Ovary (tissue), 10 donors: ENCODE measurements at places on chromosomes 6 and 20. TPM values are rescaled to one million over a fixed set of nuclear protein-coding genes. Genes with fewer than 3 reads are reported as not detected.

EBF4 gene
- total RNA-seq = 36.2 TPM

ALDH8A1 gene
- 0.87 TPM for total RNA-seq

ITPA gene
- 46.1 TPM for total RNA-seq

SLCO4A1 gene
- total RNA-seq = 10.9 TPM

PSMB9 gene
- total RNA-seq = 20.4 TPM

CST3 gene
- total RNA-seq = 317 TPM

KCNQ5 gene
- total RNA-seq = 0.63 TPM

MUC21 gene
- not detected for total RNA-seq

DNA sequence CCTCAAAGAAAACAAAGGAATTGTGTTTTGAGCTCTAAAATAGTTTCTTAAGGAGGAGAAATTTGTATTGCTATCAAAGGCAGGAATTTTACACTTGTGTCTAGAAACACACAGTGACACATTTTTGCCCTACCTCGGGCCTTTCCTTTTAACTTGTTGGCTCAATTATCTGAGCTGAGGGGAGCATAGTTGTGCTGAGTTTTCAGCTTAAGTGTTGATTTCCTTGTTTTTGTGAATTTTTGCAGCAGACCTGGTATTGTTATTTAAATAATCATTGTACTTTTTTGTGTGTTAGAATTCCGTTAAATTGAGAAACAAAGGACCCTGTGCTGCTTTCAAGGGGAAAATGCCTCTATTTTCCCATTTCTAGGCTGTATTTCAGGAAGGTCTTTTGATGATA, 249.7 kb downstream of the CD83 start:
- H3K27me3 ChIP-seq = no peaks in the 10 kb centered on the region
- H3K36me3 ChIP-seq = no peaks in the 10 kb centered on the region
- no peaks in the 10 kb centered on the region for H3K4me1 ChIP-seq
- H3K4me3 ChIP-seq = no peak overlapping the region
- H3K27ac ChIP-seq = no peak overlapping the region

DNA sequence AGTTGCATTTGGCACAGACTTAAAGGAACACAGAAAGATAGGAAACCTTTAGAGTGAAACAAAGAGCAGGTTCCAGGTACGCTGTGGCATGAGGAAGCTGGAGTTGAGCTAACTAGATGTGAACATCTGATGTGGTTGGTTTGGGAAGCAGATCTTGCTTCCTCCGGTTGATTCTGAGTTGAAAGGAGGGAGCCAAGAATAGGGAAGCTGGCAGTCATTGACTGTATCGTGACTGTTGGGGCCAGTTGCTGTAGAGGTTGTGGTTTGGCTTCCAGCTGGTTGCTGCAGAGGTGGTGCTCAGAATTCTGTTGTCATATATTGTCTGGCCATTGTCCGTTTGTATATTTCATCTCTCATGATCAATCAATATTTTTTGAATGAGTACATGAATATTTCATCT, 325.9 kb downstream of the PLCB1 start:
- H3K27me3 ChIP-seq = no peaks in the 10 kb centered on the region
- no peaks in the 10 kb centered on the region for H3K4me1 ChIP-seq
- no peaks in the 10 kb centered on the region for H3K36me3 ChIP-seq
- H3K27ac ChIP-seq = no peak overlapping the region
- H3K4me3 ChIP-seq = no peak overlapping the region

- H3K27ac ChIP-seq = no peak overlapping the region
- no peaks in the 10 kb centered on the region for H3K36me3 ChIP-seq
- no peak overlapping the region for H3K4me3 ChIP-seq
- DNase-seq = no peak
- no peaks in the 10 kb centered on the region for H3K27me3 ChIP-seq
Measured at GRCh38 chr6:12791371-12791770, 74.8 kb downstream of the PHACTR1 start.

GRCh38 chr6:144723431-144723830, 438.3 kb downstream of the UTRN start:
- DNase-seq = no peak
- H3K4me3 ChIP-seq = no peak overlapping the region
- no peaks in the 10 kb centered on the region for H3K36me3 ChIP-seq
- no peaks in the 10 kb centered on the region for H3K27me3 ChIP-seq

GRCh38 chr6:145155411-145155810, 579.9 kb downstream of the EPM2A start:
- DNase-seq = no peak
- no peak overlapping the region for H3K27ac ChIP-seq
- no peak overlapping the region for H3K4me3 ChIP-seq
- H3K36me3 ChIP-seq = no peaks in the 10 kb centered on the region

DNA sequence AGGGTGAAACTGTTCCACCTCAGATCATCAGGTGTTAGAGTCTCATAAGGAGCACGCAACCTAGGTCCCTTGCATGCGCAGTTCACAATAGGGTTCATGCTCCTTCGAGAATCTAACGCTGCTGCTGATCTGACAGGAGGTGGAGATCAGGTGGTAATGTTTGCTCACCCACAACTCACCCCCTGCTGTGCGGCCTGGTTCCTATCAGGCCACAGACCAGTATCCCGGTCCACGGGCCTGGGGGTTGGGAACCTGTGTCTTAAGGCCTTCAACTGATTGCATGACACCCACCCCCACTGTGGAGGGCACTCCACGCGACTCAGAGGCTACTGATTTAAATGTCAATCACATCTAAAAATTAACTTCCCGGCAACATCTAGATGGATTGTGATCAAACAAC, 411.2 kb upstream of the SULF2 start:
- no peak overlapping the region for H3K27ac ChIP-seq
- H3K4me3 ChIP-seq = no peak overlapping the region
- no peaks in the 10 kb centered on the region for H3K36me3 ChIP-seq
- no peaks in the 10 kb centered on the region for H3K4me1 ChIP-seq
- no peak for DNase-seq
- H3K27me3 ChIP-seq = no peaks in the 10 kb centered on the region

DNA sequence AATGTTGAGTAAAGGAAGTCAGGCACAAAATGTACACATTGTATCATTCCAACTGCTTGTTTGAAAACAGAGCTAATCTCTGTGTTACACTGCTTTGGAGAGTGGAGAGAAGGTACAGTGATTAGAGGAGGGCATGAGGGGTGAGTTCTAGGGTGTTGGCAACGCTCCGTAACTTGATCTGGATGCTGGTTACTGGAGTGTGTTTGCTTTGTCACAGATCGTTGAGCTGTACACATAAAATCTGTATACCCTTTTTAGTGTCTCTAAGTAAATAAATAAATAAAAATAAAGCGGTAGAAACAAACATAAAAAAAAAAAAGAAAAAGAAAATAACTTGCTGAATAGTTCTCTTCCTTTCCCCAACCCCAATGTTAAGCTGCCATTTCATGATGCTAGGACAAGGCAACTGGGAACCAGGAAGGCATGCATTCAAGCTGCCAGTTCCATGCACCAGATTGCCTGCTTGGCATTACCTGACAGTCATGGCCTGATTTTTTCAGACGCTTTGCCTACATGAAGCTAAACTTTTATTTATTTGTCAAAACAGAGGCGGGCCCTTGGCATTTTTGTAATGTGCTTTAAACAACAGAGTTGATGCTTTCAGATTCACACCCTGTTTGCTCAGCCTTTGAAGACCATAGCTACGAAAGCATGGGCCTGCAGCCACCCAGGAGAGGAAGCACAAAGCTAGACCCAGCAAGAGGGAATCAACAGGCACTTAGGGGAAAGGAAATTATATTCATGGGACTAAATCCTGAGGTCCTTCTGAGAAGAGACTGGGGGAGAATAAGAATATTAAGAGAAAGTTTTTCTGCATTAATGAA, 21.2 kb downstream of the TNFRSF21 start:
- H3K4me1 ChIP-seq = no peaks in the 10 kb centered on the region
- DNase-seq = no peak
- no peak overlapping the region for H3K27ac ChIP-seq
- H3K4me3 ChIP-seq = no peak overlapping the region

DNA sequence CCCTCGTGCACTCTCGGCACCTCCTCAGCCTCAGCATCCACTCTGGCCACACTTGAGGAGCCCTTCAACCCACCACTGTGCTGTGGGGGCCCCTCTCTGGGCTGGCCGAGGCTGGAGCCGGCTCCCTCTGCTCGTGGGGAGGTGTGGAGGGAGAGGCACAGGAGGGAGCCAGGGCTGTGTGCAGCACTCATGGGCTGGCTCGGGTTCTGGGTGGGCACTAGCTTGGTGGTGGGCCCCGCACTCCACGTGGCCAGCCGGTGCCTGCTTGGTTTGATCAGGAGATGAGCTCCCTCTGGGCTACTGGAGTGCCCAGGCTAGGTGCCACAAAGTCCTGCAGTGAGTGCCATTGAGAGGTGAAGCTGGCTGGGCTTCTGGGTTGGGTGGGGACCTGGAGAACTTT, 949.4 kb upstream of the GJE1 start:
- H3K4me1 ChIP-seq = no peaks in the 10 kb centered on the region
- H3K36me3 ChIP-seq = no peaks in the 10 kb centered on the region
- H3K27ac ChIP-seq = no peak overlapping the region
- no peaks in the 10 kb centered on the region for H3K27me3 ChIP-seq

DNA sequence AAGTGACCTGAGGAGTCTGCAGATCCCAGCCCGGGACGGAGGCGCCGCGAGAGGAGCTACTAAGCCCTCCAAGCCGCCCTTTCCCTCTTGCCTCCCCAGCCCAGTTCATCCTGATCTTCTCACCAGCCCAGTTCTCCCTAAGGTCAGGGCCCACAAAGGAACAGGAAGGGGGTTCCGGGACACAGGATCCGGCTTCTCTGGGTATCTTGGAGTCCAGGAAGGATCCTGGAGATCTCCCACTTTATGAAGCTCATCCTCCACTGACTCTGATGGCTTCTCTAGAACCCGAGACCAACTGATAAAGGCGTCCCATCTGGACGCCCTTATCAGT, 36.9 kb upstream of the HLA-C start:
- H3K27me3 ChIP-seq = no peaks in the 10 kb centered on the region
- H3K4me1 ChIP-seq = no peaks in the 10 kb centered on the region
- no peak overlapping the region for H3K4me3 ChIP-seq
- H3K36me3 ChIP-seq = no peaks in the 10 kb centered on the region

DNA sequence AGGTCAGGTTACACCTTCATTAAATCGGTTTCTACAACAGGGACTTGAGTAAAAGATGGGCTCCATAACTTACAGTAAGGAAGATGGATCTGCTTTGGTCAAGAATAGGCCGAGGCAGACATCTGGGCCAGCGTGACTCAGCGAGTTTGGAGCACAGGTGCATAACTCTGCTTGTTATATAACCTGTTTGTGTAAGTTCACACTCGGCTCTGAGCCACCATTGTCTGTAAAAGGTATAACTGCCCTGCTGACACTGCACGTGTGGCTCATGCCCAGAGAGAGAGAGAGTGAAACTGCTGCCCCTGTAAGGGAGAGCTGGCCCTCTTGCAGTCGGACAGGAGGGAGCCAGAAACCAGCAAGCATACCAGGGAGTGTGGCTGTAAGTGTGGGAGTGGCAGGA, 737.9 kb upstream of the SLC35B3 start:
- DNase-seq = no peak
- no peaks in the 10 kb centered on the region for H3K27me3 ChIP-seq
- no peaks in the 10 kb centered on the region for H3K36me3 ChIP-seq
- H3K4me3 ChIP-seq = no peak overlapping the region

DNA sequence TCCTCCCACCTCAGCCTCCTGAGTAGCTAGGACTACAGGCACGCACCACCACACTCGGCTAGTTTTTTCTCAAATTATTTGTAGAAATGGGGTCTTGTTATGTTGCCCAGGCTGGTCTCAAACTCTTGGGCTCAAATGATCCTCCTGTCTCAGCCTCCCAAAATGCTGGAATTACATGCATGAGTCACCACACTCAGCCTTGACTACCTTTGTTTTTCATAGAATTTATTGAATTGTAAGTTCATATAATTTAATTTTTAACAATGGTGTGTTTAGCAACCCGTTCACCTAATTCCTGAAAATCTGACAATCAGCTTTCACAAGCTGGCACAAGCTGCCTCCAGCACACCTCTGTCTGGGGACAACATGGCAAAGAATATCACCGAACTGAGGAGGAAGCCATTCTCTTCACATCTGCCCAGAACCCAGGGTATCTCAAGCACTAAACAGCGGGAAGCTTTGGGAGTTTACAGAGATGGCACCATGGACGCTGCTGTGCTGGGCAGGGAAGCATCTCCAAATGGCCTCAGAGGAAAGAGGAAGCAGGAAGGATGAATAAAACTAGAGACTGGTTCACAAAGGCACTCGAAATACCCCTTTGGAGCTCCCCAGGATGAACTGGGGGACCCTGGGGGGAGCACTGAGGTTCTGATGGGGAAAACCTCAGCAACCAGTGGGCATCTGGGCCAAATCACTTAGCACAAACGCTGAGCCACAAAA, 2.9 kb downstream of the RIPOR3 start:
- no peak overlapping the region for H3K4me3 ChIP-seq
- no peaks in the 10 kb centered on the region for H3K27me3 ChIP-seq
- H3K4me1 ChIP-seq = no peaks in the 10 kb centered on the region
- DNase-seq = no peak
- no peaks in the 10 kb centered on the region for H3K36me3 ChIP-seq

DNA sequence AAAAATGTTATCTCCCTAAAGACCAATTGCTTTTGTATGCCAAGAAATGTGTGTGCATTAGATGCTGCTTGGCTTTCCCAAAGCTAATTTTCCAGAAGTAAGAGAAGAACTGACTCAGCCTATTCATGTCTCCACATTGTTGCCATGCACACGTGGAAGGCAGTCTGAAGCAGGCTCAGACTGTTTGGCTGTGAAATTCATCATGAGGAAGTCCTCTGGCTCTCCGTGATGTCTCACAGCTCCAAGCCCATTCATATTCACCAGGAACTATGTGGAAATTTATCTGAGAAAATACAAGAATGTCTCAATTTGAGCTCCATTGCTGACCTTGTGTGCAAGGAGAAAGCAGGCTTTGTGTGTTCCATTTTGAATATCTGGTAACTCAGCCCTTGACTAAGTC, 1022.2 kb upstream of the GJE1 start:
- no peaks in the 10 kb centered on the region for H3K36me3 ChIP-seq
- no peaks in the 10 kb centered on the region for H3K27me3 ChIP-seq
- no peak overlapping the region for H3K27ac ChIP-seq
- H3K4me1 ChIP-seq = no peaks in the 10 kb centered on the region
- no peak overlapping the region for H3K4me3 ChIP-seq

DNA sequence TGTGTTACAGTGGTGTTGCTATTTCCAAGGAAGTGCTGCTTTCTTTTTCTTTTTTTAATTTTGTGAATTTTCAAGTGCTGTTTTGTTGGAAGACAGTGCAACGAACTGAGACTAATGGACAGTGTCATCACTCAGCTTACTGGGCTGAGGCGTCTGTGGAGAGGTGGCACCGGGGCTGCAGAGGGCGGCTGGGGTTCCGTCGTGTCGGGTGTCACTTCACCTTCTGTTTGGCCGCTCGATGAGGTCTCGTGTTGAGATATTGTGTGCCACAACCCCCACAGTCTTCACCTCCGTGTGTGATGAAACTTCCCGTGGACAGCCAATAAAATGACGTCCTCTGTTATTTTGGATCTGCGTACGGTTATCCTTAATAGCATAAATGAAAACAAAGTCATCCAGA, 149.4 kb upstream of the SNX9 start:
- no peaks in the 10 kb centered on the region for H3K27me3 ChIP-seq
- H3K36me3 ChIP-seq = no peaks in the 10 kb centered on the region
- DNase-seq = no peak
- peaks cover 9% of the 10 kb centered on the region for H3K4me1 ChIP-seq
- no peak overlapping the region for H3K27ac ChIP-seq

- no peaks in the 10 kb centered on the region for H3K4me1 ChIP-seq
- no peak for DNase-seq
- no peak overlapping the region for H3K27ac ChIP-seq
- no peak overlapping the region for H3K4me3 ChIP-seq
Measured at GRCh38 chr6:124655866-124656265, 306.4 kb upstream of the RNF217 start.
